ENCODE measurements at places on chromosomes 13 and 19. TPM values are rescaled to one million over a fixed set of nuclear protein-coding genes. Genes with fewer than 3 reads are reported as not detected.

IZUMO2 gene
- polyA plus RNA-seq = not detected

CGB5 gene
- not detected for polyA plus RNA-seq

PGLYRP2 gene
- polyA plus RNA-seq = not detected

DNA sequence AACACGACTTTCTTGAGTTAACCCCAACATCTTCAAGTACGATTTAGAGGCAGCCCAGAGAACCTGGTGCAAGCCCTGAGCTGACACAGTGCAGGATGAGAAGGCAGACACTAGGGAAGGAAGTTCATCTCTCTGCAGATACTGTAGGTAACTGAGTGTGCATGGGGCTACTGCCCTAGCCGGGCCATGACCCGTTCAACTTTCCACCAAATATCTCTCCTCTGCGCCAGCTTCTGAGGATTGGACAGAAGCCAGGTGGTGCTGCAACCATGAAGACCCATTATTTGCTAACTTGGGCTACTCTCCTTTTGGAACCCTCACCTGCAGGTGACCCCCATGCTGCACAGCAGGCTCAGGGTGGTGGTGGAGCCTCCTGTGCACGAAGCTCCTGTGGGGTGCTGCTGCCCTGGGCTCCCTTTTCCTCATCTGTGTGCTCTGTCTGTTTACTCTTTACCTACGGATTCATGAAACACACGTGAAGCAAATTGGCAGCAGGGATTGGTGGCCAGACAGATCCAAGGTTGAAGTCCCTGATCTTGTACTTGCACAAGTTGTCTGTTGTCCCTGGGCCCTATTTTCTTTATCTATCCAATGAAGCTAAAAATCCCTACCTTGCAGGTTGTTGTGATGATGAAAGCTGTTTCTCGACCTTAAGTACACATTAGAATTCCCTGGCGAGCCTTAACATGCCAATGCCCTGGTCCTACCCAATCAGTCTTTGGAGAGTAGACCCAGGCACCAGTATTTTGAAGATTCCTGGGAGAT, 227.8 kb downstream of the LACC1 start:
- DNase-seq = no peak

DNA sequence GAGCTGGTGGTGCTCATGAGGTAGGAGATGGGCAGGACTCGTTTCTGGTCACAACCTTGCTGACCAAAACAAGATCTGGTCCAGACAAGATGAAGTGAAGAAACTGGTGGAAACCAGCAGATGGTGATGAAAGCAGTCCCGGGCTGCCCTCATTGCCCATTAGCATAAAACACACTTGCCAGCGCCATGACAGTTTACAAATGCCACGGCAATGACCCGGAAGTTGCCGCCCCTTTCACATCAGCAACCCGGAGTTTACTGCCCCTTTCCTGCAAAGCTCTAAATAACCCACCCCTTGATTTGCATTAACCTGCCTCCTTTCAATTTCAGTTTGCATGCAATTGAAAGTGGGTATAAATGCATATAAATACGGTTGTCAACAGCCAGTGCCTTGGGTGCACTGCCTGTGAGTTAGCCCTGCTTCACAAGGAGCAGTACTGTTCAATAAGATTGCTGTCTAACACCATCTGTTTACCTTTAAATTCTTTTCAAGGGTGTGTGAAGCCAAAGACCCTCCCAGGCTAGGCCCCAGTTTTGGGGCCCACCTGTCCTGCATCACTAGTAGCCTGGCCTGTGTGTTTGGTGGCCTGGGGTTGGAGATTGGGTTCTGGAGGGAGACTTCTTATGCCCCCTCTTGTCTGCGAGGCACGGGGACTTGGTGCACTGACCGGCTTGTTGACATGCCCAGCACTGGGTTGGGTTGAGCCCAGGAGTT, 38.8 kb downstream of the CHST8 start:
- no peak for DNase-seq

DNA sequence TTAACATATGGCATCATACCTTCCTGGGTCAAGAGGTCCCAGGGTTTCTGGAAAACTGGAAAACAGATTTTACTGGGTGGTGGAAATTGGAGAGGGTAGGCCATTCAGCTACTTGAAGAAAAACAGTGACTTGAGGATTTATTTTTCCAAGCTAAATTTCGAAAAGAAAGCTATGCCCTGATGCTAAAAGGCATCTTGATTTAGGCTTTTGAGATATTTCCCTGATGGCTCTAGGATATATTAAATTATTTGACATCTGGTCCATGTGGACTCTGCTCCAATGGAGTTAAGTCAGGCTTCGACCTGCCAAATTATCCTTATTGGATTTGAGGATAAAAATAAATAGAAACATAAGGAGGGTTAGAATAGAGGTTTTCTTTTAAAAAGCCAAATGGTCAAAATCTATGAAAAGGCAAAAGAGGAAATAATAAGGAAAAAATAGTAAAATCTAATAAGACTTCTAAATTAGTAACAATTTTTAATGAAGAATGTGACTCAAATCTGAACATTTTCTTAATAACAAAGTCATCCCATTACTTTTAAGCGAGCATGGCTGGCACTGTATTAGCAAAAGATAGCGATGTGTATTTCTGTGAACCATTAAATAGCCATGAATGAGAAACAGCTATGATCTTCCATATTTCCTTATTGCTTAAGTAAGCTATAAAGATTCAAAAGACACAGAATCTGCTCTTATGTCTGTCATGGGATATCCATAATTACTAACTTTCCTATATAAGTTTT, 190.0 kb upstream of the MIR17HG start:
- no peak for DNase-seq

DNA sequence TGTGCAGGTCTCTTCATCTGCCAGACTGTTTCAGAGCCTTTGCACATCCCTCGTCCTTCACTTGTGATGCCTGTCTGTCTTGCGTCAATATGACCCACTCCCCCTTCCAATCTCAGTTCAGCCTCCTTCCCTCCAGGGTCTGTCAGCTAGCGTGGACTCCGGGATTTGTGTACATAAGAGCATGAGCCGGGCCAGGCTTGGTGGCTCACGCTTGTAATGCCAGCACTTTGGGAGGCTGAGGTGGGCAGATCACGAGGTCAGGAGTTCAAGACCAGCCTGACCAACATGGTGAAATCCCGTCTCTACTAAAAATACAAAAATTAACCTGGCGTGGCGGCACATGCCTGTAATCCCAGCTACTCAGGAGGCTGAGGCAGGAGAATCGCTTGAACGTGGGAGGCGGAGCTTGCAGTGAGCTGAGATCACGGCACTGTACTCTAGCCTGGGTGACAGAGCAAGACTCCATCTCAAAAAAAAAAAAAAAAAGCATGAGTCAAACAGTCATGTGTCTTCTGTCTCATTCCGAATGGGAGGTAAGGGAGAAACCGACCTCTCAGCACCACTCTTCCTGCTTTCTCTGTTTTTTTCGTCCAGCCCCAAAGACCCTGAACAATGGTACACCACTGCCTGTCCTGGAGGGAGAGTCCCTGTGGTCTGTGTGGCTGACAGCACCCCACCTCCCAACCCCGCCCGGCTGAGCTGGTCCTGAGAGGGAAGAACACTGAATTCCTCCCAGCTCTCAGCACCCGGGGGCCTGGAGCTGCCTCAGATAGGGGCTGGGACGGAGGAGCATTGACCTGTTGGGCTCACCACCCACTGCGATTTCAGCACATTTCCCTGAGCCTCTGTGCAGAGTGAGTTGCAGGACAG, 2.4 kb upstream of the SIGLEC9 start:
- DNase-seq = no peak

GRCh38 chr13:32310134-32310706, 4.9 kb downstream of the ZAR1L start:
- no peak for DNase-seq

GRCh38 chr19:49361438-49362047, 673 bp downstream of the TEAD2 start:
- DNase-seq = peak; percentile 81

GRCh38 chr19:54100561-54100960, at the start of gene OSCAR:
OSCAR (minus strand) TSS chr19:54100803; CDS start chr19:54100792, 11 bp downstream.
- DNase-seq = no peak

- DNase-seq = no peak
Observed at GRCh38 chr19:29565171-29565570, 39.4 kb downstream of the VSTM2B start.

DNA sequence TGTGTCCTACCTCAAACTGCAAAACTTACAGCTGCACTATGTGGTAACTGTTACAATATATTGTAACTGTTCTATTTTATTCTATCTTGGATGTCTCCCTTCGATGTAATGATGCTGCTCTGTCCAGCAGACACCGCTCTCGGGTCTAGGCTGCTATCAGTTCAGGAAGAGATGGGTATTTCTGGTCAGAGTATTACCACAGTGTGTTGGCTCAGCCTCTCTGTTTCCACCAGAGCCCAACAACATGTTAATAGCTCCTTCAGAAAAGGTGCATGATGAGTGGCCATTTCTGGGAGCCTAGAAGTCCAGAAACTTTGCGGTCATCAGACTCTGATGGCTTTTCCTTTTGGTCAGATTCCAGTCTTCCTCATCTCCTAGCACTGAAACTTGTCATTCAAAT, 35.9 kb upstream of the IGFL1 start:
- no peak for DNase-seq

- no peak for DNase-seq
Observed at GRCh38 chr13:42544246-42544926, 29.6 kb upstream of the TNFSF11 start.

GRCh38 chr13:44396701-44397580, 23.3 kb downstream of the SERP2 start:
- no peak for DNase-seq
